ENCODE measurements at places on chromosomes 3 and 15.

- DNase-seq, result no peak
Measured at GRCh38 chr3:197957790-197958133, 2.3 kb upstream of the LMLN start.

DNA sequence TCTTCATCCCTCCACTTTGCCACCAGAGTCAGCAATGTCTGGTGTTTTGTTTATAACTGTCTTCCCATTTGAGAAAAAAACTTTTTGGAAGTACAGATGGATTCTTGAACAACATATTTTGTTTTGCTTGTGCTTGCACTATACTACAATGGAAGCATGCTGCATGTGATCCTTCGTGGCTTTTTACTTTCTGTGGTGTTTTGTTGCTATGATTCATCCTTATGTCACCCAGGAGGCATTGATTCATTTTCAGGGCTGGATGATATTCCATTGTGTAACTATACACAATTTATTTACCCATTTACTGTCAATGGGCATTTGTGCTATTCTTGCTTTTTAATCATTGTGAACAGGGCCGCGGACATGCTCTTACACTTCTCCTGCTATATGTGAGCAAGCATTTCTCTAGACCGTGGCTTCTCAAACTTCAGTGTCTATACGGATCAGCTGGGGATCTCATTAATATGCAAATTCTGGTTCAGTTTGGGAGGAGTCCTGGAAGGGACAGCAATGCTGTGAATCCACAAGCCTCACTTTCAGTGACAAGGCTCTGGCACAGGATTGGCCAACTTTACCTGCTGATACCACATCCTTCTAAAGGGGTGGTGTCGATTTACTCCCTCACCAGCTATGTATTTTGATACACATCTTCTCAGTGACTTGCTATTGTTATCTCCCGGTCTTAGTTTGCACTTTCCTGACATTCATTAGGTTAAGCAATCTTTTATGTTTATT is 65.9 kb downstream of the POLR2M start:
- DNase-seq, result no peak

GRCh38 chr3:177887475-177887874 is 648.8 kb upstream of the KCNMB2 start:
- no peak for DNase-seq

GRCh38 chr15:82177291-82178010 is 85.1 kb downstream of the EFL1 start:
- no peak for DNase-seq

GRCh38 chr3:59821274-59821673 is 771.4 kb upstream of the CFAP20DC start:
- no peak for DNase-seq

DNA sequence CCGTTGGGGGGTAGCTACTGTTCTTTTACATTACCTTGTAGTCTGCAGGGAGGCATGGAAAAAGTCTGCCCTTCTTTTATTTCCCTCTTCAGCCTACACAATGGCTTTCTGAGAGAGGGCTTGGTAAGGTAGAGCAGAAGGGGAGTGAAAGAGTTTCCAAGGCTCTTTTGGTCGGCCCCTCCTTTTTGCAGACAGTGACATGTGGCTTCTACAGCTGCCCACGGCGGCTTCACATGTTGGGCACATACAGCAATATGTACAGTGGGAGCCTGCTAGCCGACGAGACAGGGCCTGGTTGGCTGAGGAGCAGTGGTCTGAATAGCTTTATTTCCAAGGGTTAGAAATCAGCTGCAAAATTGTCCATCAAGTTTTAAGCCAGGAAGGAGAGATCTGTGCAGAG is 4.0 kb downstream of the INAFM2 start:
- no peak for DNase-seq

DNA sequence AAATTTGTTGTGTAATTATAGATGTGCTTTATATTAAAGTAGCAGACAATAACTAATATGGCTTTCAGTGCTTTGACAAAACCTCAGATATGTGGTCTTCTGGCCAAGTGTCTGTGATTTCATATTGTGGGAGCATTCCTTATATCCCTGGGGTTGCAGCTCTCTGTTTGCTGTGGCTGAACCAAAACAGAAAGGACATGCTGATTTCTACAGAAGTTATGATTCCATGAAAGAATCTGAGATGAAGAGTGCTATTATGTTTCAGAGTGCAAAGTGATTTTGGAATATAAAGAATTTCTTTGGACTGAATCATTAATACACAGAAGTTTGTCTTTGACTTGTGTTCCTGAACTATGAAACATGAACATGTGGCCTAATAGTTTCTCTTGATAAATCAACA is 36.5 kb downstream of the CDV3 start:
- DNase-seq, result no peak

- no peak for DNase-seq
Measured at GRCh38 chr3:142866841-142867631, 21.8 kb downstream of the PCOLCE2 start.

DNA sequence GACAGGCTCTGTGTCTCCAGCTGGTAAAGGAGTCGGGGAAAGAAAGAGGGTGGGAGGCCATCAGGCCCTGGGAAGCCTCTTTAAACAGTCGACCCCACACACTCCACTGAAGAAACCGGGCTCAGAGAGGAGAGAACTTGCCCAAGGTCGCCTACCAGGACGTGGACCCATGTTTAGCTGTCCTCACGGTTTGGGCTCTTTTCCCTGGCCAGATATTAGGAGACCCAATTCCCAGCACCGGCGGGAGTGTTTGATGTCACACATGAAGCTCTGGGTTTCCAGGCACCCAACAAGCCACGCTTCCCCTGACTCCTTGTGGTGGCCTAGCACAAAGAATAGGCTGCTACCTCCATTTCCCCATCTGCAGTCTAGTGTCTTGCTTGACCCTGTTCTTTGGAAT is 52.2 kb upstream of the GRIP2 start:
- no peak for DNase-seq

- no peak for DNase-seq
Measured at GRCh38 chr3:45635475-45636256, 41.1 kb downstream of the LIMD1 start.

DNA sequence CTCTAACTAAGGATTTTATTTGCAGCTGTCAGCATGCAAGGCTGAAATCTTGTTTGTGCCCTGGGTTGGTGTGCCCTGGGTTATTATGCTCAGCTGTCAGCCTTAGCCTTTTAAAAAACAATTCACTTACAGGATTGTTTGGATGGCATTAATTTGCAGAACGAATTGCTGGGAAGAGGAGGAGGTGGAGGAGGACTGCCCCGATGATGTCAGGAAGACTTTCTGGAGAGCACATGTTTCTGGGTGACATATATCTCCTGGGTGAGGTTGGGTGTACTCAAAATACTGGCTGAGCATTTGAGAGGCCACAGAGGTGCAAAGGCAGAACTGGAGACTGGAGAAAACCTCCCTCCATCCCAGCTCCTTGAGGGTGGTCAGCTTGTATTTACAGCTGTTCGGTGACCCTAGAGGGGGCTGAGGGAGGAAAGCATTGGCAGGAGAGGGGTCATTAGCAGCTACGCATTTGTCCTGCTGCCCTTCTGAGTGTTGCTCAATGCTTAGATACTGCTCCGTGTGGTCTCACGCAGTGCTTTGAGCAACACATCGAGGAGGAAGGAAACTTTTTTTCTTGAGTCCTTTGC is 59.8 kb upstream of the PSMD6 start:
- no peak for DNase-seq

GRCh38 chr3:60304112-60304511 is 947.1 kb downstream of the FHIT start:
- no peak for DNase-seq

GRCh38 chr3:44522494-44522933 is 32.5 kb upstream of the ZKSCAN7 start:
- DNase-seq, result no peak

DNA sequence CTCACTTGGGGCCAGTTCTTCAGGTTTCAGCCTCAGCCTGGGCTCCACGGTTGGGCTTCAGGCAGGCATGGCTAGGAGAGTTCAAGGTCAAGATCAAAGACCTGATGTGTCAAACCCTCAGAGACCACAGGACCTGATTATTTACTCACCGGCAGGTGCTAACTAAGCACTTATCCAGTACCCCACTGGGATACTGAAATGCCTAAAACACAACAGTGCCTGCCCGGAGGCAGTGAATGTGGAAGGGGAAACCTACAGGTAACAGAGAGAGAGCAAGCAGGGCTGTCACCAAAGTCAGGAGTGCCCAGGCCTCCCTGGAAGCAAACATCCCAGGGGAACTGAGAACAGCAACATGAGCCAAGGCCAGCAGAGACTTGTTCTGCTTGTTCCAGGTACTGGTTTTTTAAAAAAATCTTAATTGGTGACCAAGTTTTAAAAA is 6.7 kb downstream of the IDH2 start:
- no peak for DNase-seq

GRCh38 chr15:72009222-72009621 is 108.7 kb downstream of the MYO9A start:
- DNase-seq, result no peak

GRCh38 chr3:196754091-196754981 is 14.7 kb downstream of the PAK2 start:
- no peak for DNase-seq

- DNase-seq, result no peak
Measured at GRCh38 chr3:34948517-34948916, 690.8 kb upstream of the ARPP21 start.

GRCh38 chr3:185059766-185060165 is 93.1 kb downstream of the C3orf70 start:
- DNase-seq, result no peak

DNA sequence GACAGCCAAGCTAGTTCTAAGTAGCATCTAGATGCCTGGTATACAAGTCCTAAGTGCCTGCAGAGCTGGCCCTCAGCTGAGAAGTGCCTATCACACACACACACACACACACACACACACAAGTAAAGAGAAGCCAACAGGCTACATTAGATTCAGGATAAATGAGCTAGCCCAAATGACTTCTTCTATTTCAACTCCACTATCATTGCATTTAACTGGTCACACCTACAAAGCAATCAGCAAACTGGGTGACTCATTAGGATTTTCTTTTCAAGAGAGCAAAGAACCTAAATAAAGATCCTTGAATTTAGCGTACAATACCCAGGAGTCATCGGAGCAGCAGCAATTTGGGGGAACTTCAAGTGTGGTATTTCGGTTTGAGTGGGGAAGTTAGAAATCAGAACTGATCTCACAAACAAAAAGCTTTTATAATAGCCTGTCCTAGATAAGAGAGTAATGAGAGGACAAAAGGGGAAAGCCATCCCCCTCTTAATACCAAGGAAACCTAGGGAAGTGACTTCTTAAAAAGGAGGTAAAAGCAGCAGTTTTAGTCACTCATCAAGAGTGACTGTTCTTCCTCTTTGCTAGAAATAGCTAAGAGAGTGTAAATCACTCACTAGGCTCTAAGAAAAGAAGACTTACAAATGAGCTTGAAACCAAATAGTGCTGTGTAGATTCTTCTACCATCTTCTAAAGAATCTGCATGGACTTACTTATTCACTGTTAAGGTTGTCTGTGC is 112.7 kb downstream of the TNIK start:
- no peak for DNase-seq

GRCh38 chr3:54046641-54047214 is 75.6 kb upstream of the CACNA2D3 start:
- no peak for DNase-seq

- DNase-seq, result no peak
Measured at GRCh38 chr15:96362755-96363651, 32.5 kb downstream of the NR2F2 start.

DNA sequence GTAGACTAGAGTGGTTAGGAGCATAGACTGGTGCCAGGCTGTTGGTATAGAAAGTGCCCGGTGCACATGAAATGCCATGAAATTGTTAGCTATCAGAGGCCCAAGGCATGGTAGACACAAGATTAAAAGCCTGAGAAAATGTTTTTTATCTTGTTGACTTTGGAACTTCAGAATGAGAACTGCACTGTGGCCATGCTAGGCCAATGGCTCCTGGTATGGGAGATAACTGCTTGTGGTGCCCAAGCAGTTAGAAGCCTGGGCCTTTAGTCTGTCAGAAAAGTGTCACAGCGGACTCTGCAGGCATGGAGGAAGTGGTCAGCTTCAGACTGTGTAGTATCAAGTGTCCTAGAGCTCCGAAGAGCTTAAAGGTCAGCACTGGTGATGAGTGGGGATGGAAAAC is 11.9 kb downstream of the FYCO1 start:
- no peak for DNase-seq

- DNase-seq, result no peak
Measured at GRCh38 chr15:75030023-75030413, 6.6 kb downstream of the PPCDC start.

DNA sequence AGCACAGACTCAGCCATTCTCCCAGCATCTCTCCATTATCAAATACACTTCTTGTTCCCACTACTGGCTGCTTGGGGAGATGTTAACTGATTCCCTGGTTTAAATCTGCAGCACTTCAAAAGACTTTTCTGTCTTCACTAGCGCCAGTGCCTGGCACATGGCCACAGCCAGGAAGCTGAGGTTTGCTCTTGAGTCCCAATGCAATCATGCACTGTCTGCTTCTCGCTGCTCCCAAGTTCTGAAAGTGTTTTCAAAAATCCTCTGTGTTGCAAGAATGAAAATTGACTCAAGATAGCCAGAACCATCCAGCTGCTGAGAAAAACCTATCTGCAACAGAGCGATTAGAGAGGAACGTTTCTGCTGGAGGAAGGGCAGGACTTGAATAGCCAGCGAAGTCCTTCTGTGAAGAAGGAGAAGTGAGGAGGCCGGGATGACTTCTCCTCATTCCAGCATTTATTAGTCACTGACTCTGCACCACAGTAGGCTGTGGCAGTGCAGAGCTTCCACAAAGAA is 358.4 kb upstream of the NR2F2 start:
- no peak for DNase-seq

- DNase-seq, result no peak
Measured at GRCh38 chr3:139259398-139259797, 84.4 kb upstream of the MRPS22 start.

- no peak for DNase-seq
Measured at GRCh38 chr15:42344763-42345162, 14.5 kb upstream of the CAPN3 start.

DNA sequence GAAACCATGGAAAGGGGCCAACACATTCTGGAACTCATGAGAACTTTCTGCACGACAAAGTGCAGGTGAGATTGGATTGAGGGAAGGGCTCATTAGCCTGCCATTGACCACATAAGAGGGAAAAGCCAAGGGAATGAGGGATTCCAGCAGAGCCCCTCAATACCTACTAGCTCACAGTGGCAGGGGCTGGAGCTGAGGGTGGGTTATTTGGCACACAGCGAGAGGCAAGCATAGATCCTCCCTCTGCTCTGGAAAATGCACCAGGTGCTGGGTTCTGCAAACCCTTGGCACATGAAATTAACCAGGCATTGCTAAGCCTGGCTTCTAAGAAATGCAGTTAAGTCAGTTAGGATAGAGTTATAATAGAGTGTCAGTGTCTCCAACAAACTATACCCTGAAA is 60.8 kb downstream of the IL16 start:
- no peak for DNase-seq

- no peak for DNase-seq
Measured at GRCh38 chr3:58251631-58252035, 14.0 kb downstream of the ABHD6 start.

DNA sequence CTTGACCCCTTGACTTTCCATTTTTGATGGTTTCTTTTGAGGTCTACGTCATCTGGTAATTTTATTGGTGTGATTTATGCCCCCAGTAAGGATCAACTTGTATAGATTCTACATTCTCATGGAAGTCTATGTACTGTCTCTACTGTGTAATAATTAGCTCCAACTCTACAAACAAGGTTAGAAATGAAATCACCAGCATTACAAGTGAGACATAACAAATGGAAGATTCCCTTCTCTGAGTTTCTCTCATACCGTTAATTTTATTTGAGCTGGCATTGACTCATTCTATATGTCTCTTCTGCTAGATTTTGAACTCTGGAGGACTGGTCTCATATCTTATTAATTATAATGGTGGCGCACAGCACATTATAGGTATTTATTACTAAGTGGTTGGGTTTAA is 138.9 kb downstream of the LPP start:
- DNase-seq, result no peak

GRCh38 chr15:31150732-31151231 is 49.3 kb upstream of the TRPM1 start:
- DNase-seq, result no peak
